ENCODE measurements at places on chromosomes 7 and 10. TPM values are rescaled to one million over a fixed set of nuclear protein-coding genes. Genes with fewer than 3 reads are reported as not detected.

Gene COBL
- 0.11 TPM for total RNA-seq

Gene IFIT1
- total RNA-seq, result 0.25 TPM

Gene GHRHR
- total RNA-seq, result not detected

Gene ASCC1
- 48.4 TPM for total RNA-seq

Gene TUBAL3
- 6.3 TPM for total RNA-seq

Gene LFNG
- 0.89 TPM for total RNA-seq

Gene AKR1E2
- total RNA-seq, result 17.1 TPM

Gene TBX20
- total RNA-seq, result not detected

Gene GATA3
- total RNA-seq, result 0.24 TPM

Gene CPXM2
- total RNA-seq, result not detected

Gene NANOS1
- total RNA-seq, result 0.89 TPM

Gene ABCC2
- 0.11 TPM for total RNA-seq

Gene OR9A2
- not detected for total RNA-seq

Gene PNLIPRP1
- 1.1 TPM for total RNA-seq

Gene AKR1C1
- total RNA-seq, result 75.9 TPM

Gene ASB10
- total RNA-seq, result not detected

Gene PLAC9
- total RNA-seq, result not detected

Gene PTTG1IP2
- not detected for total RNA-seq

Gene CNPY4
- 5.1 TPM for total RNA-seq

Gene AZGP1
- 0.53 TPM for total RNA-seq

Gene SPDYE8
- total RNA-seq, result not detected

Gene PLXNA4
- total RNA-seq, result 0.04 TPM

Gene TAS2R41
- not detected for total RNA-seq

Gene TRIP6
- total RNA-seq, result 148 TPM

Gene CNNM2
- total RNA-seq, result 5.0 TPM

Gene ADAM12
- total RNA-seq, result not detected

Gene NFE2L3
- 11.8 TPM for total RNA-seq

Gene MGAM2
- total RNA-seq, result 0.02 TPM

Gene HOXA5
- total RNA-seq, result not detected

Gene MYO3A
- not detected for total RNA-seq

Gene SHTN1
- 18.6 TPM for total RNA-seq

Gene EMX2
- total RNA-seq, result not detected

Gene MCM10
- total RNA-seq, result 68.1 TPM

Gene CLDN4
- total RNA-seq, result 0.63 TPM

Gene NUPR2
- total RNA-seq, result not detected

Gene NME8
- not detected for total RNA-seq

Gene KRIT1
- total RNA-seq, result 37.9 TPM

Gene GSAP
- not detected for total RNA-seq

Gene PLPP4
- total RNA-seq, result not detected

Gene PLEKHS1
- not detected for total RNA-seq

Gene CRHR2
- total RNA-seq, result not detected

Data from K562 (cell line).